ENCODE measurements at places on chromosomes 6 and 20.

DNA sequence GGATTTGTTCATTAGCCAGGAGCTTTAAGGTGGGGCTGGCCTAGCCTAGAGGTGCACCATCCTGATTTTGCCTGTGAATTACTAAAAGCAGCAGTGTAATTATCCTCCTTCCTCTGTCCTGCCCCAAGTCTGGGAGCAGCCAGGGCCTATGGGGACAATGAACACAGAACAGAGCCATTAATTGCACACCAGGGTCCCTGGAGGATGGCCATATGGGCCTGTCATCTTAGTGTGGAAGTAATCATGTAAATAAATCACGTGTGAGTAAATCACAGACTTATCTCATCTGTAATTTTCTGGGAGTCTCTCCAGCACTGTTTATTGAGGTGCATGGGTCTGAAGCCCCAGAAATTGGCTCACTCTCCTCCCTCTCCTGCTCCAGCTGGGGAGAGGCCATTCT lies 176.3 kb downstream of the LRFN2 start:
- no peak for DNase-seq

DNA sequence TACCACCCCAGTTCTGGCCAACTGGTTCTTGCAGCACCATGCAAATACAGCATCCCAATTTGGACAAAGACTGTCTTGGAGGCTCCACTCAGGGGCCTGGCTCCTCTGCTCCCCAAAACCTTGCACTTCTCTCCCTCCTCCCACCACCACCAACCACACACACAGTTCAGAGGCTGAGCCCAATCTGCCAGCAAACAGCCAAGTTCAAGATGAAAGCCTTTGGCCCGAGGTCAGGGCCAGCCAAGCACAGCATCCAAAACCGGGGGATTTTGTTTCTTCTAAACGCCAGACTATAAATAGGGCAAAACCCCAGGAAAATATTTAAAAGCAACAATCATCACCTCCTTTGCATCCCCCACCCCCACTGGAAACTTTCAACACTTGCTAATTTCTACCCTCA lies 5.7 kb downstream of the KCNK5 start:
- no peak for DNase-seq

- no peak for DNase-seq
Measured at GRCh38 chr6:5135788-5136376, 50.7 kb downstream of the PPP1R3G start.

- DNase-seq, result no peak
Measured at GRCh38 chr20:22544462-22544861, 39.9 kb downstream of the FOXA2 start.

- DNase-seq, result no peak
Measured at GRCh38 chr6:40407239-40407638, 179.9 kb downstream of the LRFN2 start.

DNA sequence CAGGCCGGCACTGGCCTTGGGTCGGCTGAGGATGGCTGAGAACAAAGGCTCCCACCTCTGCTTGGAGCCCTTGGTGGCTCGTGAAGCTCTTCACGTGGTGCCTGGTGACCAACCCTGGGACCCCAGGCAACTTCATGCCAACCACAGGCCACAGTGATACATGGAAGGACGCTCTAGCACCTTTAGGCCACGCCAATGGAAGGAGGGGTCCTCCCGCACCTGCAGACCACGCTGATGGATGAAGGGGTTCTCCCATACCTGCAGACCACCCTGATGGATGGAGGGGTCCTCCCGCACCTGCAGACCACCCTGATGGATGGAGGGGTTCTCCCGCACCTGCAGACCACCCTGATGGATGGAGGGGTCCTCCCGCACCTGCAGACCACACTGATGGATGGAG lies 62.5 kb downstream of the ERMARD start:
- DNase-seq, result no peak

DNA sequence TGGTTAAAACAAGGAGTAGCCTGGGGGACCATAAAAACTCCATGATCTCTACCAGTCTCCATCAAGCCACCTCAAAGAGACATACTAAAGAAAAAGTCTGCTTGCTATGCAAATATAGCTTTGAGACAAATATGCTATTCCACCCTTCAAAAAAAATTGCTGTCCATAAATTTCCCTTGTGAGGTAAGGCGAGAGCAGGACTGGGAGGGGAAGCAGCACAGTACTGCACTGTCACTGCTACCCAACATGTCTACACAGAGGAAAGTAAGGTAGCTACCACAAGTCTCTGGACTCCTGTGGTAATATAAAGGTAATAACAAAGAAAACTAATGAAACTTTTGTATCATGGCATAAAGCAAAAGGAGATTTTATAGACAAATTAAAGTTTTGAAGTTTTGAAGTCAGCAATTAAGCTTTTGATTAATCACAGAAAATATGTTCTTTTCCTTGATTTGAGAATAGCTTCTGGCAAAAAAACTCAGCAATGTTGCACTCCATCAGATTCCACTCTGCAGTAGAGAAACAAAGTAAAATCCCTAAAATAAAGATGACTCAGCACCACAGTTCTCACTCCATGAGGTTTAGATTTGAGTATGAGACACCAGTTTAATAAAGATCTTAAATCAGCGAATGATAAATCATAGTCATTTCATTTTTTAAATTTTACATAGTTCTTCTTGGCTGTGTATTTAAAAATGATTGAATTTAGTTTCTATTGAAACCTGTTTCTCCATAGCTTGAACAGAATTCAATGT lies 602.4 kb downstream of the COL12A1 start:
- peak; percentile 58 for DNase-seq

DNA sequence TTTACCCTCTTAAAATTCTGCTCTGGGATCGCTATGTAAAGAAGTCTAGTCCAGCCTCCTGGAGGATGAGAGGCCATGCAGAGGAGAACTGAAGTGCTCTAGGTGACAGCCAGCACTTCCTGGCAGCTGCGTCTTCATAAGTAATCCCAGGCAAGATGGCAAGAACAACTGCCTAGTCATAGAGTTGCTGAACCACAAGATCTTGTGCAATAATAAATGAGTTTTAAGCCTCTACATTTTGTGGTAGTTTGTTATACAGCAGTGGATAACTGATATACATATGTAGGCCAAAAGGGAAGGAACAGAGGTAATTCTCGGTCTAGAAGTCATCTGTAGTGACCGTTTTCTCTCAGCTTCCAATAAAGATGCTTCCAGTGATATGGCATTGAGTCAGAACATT lies 103.8 kb upstream of the FLRT3 start:
- no peak for DNase-seq

DNA sequence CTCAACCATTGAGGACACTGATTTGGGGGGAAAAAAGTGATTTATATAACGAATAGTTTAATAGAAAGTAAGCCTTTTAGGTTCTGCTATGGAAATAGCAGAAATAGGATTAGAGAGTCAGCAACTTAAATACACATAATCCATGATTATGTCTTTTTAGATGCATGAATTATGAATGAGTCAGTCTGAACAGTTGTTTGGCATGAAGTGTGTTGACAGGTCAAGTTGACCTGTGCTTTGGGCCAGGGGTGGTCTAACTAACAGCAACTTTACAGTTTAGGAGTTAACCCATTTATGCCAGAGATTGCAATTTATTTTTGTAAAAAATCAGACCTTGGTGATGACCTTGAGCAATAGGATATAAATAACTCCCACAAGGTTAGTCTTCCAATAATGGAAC lies 191.3 kb downstream of the MTFR2 start:
- DNase-seq, result no peak

- no peak for DNase-seq
Measured at GRCh38 chr6:9799582-9799981, 615.3 kb downstream of the TFAP2A start.

DNA sequence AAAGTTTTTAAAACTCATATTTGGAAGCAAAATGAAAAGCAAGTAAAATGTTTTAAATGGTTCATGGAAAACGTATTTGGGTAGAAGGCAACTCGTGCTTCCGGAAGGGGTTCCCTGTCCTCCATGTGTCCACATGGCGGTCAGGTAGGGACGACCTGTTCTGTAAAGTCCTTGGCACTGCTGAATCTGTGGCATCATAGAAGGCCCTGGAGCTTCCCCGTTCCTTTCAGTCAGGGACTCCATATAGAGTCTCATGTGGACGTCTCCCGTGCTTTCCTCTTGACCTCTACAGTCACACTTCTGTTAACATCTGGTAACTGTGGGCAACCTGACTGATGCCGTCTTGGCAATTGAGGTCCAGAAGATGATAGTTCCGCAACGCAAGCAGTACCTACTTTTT lies 11.4 kb downstream of the DYNLT1 start:
- DNase-seq, result no peak

GRCh38 chr6:35562060-35562459 lies 49.4 kb upstream of the TULP1 start:
- no peak for DNase-seq

- no peak for DNase-seq
Measured at GRCh38 chr20:34794006-34794585, 31.4 kb downstream of the NCOA6 start.

GRCh38 chr6:52389626-52390360 lies 27.8 kb downstream of the PAQR8 start:
- DNase-seq, result no peak

DNA sequence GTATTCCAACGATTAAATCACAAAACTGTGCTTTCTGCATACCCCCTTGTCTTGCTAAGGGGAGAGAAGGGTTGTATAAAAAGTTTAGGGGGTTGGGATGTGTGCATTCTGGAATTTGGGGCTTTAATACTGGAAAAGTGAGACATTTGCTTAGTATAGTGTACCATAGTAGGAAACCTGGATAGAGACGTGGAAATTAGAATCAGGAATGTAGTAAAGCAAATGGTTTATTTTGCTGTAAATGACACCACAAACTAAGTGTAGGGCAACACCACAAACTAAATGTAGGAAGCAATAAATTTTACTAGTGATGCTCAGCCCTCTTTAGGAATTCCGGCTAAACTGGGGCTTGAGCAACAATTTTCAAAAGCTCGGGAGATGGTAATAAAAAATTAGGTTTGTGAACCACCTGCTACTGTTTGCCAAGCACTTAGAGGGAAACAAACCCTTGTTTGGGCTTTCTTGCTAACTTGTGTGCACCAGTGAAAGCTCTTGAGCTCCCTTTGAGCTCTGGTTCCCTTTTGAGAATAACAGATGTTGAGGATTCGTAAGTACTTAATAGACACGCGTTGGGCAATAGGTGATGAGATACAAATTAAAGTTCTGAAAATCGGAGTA lies 13.8 kb downstream of the BRD2 start:
- no peak for DNase-seq
